ENCODE measurements at places on chromosomes 3 and 15.

DNA sequence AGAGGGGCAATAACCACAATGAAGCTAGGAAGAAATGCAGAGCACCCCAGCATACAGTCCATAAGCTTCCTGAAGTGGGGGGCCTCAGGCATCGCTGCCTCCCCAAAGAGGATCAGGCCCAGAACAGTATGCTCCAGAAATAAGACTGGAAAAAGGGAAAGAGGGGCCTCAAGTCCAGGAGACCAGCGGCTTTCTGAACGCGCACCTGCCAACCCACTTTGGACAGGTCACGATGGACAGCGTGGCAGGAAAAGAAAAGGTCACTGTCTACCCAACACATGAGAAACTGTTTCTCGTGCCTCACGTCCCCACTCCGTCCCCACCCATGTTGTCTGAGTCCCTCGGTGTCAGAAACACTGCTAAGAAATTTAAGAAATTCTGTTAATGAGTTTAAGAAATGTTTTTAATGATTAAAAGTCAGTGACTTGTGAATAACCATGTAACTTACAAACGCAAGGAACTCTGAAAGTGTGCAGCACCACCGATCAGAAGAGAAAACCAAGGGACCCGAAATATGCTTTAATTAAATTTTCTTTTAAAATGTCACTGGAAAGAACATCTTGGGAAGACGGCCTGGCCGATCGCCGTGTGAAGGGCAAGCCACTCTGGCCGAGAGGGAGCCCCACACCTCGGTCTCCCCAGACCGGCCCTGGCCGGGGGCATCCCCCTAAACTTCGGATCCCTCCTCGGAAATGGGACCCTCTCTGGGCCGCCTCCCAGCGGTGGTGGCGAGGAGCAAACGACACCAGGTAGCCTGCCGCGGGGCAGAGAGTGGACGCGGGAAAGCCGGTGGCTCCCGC is 1.7 kb upstream of the PPARG start:
- DNase-seq: no peak

DNA sequence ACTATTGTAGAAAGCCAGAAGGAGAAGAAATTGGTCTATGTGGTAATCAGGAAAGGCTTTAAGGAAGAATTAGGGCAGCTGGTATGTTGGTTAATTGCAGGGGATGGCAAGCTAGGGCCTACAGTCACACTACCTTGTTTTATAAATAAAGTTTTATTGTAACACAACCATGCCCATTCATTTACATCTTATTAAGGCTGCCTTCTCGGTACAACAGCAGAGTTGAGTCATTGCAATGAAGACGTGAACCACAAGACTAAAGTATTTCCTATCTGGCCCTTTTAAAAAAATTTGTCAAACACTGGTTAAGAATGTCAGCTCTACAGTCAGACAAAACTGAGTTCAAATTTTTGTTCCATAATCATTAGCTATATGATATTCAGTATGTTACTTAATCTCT is 8.3 kb downstream of the SERPINI1 start:
- no peak for DNase-seq

DNA sequence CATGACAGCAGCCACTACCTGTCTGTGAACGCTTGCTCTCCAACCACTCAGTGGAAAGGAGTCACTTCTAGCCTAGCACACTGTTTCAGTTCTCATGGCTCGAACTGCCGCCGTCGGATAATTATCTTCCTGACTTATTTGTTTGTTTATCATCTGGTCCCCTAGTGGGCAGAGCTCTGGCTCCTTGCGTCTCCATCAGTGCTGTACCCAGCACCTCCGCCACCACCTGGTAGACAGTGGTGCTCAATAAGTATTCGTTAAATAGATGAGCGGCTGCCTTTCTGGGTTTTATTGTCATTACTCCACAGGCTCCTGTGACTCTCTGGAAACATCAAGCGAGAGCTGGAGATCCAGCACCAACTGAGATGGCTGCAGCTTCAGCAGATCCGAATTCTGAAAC is 297.5 kb downstream of the NTRK3 start:
- no peak for DNase-seq

GRCh38 chr3:136518102-136518501 is 234.1 kb downstream of the STAG1 start:
- no peak for DNase-seq

DNA sequence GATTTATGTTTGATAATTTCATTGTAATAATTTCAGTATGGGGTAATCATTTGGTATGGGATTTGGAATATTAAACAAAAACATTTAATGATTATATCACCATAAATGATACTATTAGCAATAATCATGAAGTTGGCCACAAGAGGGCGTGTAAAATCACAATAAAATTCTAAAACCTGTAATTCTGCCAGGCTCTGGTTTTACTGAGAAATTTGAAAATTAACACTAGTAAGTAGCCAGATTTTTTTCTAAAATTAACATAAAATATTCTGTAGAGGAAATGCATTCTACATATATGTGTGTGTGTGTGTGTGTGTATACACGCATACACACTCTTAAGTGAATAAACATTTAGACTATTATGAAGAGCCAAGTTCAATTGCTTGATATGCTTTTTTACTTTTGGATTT is 40.5 kb downstream of the FEZF2 start:
- no peak for DNase-seq

Data from AG09309 (cell line).